RWPE1 (cell line): ENCODE measurements at places on chromosomes 3 and 15.
A peak's percentile ranks its signal among the peaks of the same experiment; 100 is the strongest.

DNA sequence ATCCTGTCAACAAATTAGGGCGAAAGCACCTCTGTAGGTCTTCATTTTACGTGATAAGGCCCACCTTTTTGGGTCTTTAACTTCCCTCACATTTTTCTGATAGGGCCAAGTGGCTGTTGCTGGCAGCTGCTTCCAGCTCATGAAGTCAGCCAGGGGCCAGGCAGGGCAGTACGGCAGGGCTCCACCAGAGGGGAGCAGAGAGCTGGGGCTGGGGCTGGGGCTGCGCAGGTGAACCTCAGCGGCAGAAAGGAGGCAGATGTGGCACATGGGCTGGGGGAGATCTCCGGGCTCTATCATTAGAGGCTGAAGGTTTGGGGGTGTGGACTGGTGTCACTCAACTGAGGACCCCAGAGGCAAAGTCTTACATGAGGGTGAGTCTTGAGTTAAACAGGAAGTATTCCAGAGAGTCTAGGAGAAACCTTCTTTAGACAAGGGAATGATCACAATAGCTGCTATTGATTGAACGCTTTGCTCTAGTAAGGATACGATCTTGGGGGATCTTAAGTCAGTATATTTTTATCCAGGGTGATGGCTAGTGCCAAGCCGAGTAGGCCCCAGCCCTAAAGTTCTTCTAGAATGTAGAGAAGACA is 62.8 kb upstream of the MEX3B start:
- peak; percentile 76 for DNase-seq

DNA sequence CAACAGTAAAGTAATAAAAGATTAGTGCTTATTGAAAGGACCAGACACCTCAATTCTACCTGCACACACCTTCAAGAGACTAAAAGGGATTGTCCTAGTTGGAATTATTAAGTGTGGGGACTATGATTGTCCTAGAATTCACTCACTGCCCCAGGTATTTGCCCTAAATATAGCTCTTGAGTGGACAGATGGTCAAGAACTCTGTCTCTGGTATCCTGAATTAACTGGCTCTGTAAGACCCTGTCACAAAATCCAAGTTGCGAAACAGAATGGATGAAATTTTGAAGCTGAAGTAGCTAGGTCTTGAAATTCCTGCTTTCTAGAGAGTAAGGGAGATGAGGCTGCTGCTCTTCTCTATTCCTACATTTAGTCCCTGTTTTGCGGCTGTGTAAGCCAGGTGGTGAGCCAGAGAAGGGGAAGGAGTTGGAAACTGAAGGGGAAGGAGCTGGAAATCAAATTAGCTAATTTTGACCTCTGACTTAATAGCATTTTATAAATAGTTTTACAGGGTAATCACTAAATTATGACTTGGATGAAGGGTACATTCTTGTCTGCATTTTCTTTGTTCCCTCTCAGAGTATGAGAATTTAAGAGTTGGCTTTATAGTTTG is 34.5 kb downstream of the KBTBD12 start:
- no peak for DNase-seq

GRCh38 chr15:45162771-45163507 is 24.8 kb downstream of the SHF start:
- DNase-seq: peak; percentile 98

DNA sequence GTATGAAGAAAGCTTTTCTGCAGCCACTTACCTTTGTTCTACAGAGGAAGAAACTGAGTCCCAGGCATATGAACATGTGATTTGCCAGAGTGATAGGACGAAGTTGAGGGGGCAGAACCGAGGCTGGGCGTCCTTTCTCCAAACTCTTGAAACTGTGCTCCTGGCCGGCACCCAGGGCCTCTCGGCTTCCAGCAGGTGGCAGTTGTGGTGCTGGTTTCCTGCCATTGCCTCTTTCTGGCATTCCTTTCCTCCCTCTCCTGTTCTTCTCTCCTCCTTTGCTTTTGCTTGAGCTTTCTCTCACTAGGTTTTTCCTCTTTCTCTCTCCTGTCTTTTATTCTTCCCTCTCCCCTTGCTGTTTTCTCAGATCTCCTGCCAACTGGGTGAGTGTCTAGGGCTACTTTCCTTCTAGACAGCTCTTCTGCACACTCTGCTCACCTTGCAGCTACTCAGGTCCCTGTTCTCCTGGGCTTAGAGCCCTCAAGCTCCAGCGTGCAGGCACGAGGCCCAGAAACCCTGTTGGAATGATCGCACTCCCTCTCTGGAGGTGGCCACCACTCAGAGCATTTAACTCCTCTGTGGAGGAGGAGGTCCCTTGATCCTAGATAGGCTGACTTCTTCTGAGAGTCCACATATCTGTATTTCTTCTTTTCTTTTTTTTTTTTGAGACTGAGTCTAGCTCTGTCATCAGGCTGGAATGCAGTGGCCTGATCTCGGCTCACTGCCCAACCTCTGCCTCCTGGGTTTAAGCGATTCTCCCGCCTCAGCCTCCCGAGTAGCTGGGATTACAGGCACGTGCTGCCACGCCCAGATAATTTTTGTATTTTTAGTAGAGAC is 26.2 kb downstream of the TRAK1 start:
- no peak for DNase-seq

DNA sequence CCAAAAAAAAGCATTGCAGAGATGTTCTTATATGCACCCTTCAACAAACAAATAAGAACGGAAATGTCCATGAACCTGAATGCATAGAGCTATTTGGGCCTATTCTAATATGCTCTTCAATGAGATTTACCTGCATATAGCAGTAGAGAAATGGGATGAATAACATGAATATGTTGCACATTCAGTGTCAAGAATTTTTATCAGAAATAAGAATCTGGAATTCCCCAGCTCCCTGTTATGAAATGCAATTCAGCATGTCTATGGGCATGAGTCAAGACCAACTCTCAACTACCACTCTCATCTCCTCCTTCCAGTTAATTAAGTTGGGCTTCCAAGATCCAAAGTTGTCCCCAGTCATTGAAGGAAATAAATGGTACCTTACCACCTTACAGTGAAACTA is 133.7 kb upstream of the ALCAM start:
- DNase-seq: no peak

DNA sequence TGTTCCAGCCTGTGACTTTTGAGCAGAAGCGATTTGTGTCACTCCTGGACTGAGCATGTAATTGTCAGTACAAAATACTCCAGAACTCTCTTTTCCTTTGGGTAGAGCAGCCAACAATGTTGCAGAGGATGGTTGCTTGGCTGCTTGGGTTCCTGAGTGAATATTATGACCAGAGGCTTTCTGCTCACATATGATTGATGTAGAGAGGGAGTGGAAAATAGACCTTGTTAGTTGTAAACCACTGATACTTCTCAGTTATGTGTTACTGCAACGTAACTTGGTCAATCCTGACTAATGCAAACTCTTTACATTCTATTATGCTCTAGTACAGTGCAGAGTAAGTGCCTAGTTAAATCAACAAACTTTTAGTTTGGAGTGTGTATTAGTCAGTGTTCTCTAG is 322.6 kb upstream of the KCNH8 start:
- no peak for DNase-seq

GRCh38 chr3:186138272-186138981 is 29.5 kb upstream of the ETV5 start:
- no peak for DNase-seq

- DNase-seq: no peak
Observed at GRCh38 chr3:52841211-52841980, 6.6 kb upstream of the MUSTN1 start.

DNA sequence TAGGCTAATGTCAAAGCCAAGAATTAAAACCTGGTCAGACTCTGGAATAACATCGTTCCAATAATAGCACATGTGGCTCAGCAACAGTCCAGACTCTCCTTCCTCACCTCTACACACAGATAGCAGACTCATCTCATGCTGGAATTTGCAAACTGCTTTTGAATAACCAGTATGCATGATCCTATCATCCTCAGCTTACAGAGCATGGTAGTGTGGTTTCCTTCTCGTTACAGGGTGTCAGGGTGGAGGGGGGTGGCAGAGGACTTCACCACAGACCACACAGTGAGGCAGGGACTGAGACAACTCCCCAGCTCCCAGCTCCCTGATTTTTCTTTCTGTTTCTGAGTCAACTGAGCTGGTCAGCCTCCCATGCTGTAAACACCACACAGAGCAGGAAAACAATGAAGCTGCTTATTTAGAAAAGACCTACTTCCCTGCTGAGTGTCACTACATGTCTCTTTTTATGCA is 101.6 kb downstream of the RPL22L1 start:
- no peak for DNase-seq

DNA sequence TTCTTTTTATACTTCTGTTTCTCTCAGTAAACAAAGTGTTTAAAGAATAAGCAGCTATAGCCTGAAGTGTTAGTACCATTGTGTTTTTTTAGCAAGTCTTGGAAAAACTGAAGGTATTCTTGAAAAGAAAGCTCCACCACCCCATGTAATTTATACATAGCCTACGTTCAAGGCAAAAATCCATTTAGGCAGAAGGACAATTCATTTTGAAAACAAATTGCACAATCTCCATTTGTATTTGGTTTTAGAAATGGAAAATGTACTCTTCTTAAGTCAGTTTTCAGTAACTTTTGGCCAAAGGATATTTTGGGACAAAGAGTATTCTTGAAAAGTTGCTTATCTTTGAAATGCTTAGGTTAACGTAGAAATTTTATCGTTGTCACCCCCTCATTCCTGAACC is 34.5 kb downstream of the PTPRG start:
- DNase-seq: no peak

DNA sequence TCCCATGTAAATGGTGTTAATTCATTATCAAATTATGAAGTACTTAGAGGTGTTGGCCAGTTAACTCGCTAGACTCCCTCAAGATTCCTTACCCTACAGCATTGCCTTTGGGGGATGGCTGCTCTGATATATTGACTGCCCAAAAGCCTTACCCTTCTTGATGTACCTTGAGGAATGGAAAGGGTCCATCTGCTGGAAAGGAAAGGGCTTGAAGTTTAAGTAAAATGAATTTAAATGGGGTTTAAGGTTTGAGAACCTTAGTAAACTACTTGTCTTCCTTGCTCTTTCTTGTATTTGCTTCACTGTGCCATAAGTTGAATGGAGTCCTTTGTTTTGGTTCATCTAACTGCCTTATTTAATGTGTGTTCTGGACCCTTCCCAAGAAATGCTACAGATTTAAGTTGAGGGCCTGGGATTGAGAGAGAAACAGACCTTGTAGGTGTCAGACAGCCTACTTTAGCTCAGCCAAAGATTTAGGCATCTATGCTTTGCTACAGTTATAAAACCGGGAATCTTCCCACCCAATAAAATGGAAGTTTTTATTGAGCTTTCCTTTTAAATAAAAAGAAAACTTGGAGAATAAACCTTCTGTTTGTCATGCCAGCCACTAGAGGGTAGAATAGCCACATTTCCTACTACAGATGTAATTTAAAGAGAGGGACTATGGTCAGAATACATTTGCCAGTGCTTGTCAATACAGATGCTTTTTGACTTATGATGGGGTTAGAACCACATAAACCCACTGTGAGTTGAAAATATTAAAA is 25.3 kb downstream of the CMSS1 start:
- DNase-seq: peak; percentile 48

DNA sequence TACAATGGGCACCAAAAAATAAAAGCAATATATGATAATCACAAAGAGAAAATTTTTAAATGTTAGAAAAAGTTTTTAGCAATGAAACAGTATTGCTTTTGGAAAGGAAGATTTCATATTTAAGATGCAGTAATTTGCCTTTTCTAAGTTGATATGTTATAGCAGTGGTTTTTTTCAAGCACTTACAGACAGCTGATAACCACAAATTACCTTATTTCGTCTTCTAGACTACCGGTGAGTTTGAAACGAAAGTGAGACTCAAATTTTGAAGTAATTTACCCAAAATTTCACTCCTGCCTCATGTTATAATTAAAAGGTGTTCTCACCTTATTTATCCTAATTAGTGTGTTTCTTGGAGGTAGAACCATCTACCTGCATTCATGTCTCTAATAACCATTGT is 207.8 kb downstream of the MCTP2 start:
- DNase-seq: no peak

GRCh38 chr3:16741890-16742289 is 136.7 kb upstream of the DAZL start:
- no peak for DNase-seq

DNA sequence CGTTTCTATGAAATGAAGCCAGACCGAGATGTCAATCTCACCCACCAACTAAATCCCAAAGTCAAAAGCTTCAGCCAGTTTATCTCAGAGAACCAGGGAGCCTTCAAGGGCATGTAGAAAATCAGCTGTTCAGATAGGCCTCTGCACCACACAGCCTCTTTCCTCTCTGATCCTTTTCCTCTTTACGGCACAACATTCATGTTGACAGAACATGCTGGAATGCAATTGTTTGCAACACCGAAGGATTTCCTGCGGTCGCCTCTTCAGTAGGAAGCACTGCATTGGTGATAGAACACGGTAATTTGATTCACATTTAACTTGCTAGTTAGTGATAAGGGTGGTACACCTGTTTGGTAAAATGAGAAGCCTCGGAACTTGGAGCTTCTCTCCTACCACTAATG is 41.9 kb upstream of the TRA2B start:
- DNase-seq: no peak
